Activated CD4-positive, alpha-beta T cell treated with anti-CD3 and anti-CD28 coated beads, Interleukin-2, amount 50 U/mL, for 1 hour (primary cell): ENCODE measurements at places on chromosomes 3 and 15.

DNA sequence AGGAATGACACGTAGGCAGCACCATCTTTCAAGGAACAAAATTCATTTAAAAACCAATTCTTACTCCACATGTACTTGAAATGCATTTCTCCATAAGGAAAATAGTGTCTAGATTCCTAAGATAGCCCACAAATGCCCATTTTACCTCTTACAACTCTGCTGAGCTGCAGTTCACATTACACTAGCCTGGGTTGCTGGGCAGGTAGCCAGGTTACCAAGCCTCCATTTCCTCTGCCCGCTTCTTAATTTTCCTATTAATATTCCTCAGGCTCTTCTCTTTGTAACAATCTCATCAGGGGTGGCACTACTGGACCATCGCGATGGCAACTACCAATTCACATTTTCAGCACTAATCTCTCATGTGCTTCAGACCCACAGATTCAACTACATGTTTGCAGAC, 10.8 kb downstream of the ATP13A3 start:
- no peak for DNase-seq

GRCh38 chr15:63839722-63840121, 6.0 kb upstream of the HERC1 start:
- DNase-seq = no peak

- no peak for DNase-seq
Measured at GRCh38 chr3:51282931-51283330, 102.2 kb upstream of the MANF start.

- no peak for DNase-seq
Measured at GRCh38 chr3:5505163-5505562, 317.7 kb downstream of the EDEM1 start.

DNA sequence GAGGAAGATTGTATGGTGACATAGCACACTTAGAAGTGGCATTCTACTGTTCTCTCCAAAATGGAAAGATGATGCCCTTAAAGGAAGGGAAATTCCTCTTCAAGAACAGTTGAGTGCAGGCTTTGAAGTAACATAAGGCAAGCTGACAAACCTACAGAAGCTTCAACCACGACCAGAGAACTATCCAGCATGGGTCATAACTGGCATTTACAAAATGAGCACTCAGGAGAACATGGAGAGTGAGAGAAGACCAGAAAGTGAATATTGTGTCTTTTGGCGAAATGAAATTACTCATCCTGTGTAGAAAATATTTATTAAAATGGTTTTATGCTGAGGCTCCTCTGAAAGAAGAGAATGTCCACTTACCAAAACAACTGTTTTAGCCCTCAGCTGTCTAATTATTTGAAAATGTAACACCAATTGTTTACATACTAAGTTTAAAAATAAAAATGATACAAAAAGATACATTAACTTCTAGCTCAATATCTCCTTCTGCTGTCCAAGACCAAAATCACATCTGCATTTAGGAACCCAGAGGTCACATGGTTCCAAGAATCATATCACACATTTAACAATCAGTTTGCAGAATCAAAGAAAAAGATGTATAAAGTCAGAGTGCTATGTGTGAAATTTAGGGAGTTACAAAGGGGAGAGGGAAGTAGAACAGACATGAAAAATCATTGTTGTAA, 216.9 kb downstream of the ATP8B4 start:
- DNase-seq = no peak

DNA sequence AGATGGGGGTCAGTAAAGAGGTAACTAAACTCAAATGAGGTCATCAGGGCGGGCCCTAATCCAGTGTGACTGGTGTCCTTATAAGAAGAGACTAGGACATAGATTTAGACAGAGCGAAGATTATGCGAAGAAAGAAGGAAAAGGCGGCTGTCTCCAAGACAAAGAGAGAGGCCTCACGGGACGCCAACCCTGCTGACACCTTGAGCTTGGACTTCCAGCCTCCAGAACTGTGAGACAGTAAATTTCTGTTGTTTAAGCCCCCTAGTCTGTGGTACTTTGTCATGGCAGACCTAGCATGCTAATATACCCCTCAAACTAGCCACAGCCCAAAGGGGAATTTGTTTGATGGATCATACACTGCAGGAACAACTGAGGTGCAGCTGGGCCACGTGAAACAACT, 183.0 kb downstream of the ABHD5 start:
- DNase-seq = no peak

- DNase-seq = no peak
Measured at GRCh38 chr15:69491038-69491505, 38.5 kb downstream of the RPLP1 start.

DNA sequence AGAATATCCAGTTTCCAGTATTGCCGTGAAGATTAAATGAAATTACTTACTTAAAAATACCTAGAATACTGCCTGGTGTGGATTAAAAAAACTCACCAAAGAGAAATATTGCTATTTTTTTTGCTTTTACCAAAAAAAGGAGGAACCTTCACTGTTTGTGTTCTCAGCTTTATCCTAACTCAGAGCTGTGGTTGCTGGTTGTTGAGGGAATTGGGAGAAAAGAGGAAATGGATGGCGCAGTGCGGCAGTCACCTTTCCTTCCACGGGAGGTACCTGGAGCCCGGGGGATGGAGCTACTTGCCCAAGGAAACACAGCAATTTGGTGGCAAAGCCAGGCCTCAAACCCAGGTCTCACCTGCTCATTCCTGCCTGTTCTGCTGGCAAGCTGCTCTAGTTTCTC, 270.3 kb downstream of the RPLP1 start:
- no peak for DNase-seq

DNA sequence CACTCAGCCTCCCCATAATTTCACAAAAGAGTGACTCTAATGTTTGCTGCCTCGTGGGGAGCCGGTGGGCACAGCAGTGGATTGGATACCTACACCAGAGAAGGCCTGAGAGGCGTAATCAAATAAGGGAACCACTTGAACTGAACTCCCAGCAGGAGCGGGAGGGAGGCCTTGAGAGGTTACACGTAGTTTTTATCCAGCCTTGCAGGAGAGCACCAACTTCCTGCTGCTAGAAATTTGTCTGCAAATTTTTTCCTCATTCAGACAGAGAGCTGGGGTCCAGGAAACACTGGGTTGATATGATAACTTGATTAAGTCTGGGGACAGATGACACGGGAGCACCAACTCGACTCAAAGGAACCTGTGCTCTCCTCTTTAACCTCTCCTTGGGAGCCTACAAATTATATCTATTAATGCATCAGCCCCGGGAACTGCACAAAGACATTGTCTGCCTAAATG, 69.8 kb downstream of the HES1 start:
- DNase-seq = no peak

- no peak for DNase-seq
Measured at GRCh38 chr3:147729641-147730040, 320.5 kb downstream of the ZIC1 start.

DNA sequence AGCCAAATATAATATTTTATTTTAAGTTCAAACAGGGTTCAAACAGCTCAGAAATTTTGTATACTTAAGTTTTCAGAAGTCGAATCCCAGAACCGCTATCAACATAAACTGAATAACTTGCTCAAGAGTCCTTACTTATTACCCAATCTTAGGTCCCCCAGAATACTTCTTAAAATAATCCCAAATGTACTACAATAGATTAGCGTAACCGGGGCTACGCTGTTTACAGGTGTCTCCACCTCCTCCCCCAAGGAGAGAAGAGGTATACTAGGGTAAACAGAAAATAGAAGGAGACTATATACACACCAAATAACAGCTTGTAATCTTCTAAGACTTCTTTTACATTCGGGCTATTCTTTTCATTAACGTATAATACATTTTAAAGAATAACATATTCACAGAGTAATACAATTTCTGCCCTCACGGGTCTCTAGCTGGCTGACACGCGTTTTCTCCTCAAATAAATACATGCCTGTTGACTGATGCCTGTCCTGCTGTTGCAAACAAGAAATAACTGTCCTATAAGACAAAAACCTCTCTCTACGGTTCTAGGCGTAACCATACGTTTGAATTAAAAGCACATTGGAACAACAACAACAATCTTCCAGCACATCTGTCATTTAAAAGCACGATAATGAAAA, 1.3 kb downstream of the DENND4A start:
- no peak for DNase-seq

DNA sequence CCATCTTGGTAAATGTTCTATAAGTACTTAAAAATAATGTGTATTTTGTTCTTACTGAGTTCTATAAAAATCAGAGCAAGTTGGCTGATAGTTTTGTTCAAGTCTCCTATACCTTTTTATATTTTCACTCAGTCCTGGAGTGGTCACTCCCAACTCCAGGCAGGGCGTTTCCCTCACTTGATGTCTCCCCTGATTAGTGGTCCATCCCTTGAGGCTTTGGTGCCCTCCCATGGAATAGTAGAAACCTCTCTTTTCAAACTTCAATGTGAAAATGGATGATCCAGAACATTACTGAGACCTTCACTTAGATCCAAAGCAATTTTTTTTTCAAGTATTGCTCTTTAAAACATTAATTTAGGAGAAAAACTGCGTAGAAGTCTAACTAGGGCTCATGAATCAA, 25.0 kb upstream of the SCN10A start:
- no peak for DNase-seq

GRCh38 chr15:90553248-90553745, 23.6 kb downstream of the CRTC3 start:
- no peak for DNase-seq

DNA sequence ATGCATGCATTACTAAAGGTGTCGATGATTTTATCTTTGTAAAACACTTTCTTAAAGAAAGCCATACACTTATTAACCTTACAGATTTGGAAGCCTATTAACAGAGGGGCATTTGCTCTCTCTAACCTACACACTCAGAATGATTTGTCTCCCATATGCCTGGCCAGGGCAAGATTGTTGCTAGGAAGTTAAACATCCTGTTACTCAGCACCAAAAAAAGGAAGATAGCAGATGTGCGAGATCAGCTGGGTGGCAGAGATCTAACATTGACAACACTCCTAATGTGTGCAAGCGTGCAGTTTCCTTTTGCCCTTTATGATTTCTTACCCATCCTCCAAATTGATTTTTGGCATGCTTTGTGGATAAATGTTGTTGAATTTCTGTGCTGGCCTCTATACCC, 73.9 kb upstream of the TMEM108 start:
- DNase-seq = no peak

DNA sequence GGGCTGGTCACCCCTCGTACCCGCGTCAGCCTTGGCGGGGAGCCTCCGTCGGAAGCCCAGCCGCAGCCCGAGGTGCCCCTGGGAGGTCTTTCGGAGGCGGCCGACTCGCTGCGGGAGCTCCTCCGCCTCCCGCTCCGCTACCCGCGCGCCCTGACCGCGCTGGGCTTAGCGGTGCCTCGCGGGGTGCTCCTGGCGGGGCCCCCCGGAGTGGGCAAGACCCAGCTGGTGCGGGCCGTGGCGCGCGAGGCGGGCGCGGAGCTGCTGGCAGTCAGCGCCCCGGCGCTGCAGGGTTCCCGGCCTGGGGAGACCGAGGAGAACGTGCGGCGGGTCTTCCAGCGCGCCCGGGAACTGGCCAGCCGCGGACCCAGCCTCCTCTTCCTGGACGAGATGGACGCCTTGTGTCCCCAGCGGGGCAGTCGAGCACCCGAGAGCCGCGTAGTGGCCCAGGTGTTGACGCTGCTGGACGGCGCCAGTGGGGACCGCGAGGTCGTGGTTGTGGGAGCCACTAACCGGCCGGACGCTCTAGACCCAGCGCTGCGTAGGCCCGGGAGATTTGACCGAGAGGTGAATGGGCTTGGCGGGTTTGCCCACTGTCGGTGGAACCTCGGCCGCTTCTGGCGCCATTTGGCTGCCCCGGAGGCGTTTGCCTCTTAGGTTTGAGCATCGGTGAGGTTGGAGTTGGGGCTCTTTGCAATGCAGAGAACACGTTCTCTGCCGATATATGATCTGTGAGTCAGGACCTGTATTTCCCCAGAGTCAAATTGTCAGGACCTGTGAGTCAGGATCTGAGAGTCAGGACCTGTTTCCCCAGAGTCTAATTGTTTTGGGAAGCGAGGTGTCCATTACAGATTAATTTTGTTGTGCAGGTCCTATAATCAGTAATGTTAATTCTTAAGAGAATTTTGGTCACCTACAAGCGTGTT, 24.9 kb upstream of the GATM start:
- peak; percentile 9 for DNase-seq

DNA sequence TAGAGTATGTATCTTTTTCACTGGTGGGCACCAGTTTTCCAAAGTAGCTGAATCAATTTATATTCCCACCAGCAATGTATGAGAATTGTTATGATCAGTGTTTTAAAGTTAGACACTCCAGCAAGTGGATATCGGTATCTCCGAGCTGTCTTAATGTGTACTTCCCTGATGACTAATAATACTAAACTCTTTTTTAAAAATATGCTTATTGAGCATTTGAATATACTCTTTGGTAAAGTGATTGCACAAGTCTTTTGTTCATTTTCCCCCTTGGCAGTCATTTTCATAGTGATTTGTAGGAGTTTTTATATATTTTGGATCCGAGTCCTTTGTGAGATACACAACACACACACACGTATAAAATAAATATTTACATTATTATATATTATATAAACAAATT, 12.5 kb upstream of the FEM1B start:
- DNase-seq = no peak

DNA sequence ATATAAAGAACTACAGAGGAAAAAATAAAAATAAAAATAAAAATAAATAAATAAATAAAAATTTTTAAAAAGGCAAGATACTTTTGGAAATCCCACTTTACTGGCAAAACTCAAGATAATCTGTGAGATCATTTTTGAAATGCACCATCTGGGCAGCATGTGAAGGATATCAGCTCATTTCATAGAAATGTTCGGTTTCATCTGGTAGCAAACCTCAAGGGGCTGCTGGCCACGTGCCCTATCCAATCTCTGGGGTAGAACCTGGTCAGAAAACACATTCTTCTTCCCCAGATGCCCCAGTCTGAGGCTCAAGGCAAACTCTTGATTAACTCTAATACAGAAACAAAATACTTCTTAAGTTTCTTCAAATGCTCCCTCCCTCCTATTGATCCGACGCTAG, 166.0 kb downstream of the FMN1 start:
- DNase-seq = no peak
